Astrocyte of the spinal cord (primary cell): ENCODE measurements at places on chromosomes 3 and 15.

DNA sequence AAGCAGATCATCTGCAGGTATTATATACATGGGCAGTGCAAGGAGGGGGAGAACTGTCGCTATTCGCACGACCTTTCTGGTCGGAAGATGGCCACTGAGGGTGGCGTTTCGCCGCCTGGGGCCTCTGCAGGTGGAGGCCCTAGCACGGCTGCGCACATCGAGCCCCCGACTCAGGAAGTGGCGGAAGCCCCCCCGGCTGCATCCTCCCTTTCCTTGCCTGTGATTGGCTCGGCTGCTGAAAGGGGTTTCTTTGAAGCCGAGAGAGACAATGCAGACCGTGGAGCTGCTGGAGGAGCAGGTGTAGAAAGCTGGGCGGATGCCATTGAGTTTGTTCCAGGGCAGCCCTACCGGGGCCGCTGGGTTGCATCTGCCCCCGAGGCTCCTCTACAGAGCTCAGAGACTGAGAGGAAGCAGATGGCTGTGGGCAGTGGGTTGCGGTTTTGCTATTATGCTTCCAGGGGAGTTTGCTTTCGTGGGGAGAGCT, 639 bp downstream of the MKRN3 start:
- DNase-seq: peak; percentile 35

DNA sequence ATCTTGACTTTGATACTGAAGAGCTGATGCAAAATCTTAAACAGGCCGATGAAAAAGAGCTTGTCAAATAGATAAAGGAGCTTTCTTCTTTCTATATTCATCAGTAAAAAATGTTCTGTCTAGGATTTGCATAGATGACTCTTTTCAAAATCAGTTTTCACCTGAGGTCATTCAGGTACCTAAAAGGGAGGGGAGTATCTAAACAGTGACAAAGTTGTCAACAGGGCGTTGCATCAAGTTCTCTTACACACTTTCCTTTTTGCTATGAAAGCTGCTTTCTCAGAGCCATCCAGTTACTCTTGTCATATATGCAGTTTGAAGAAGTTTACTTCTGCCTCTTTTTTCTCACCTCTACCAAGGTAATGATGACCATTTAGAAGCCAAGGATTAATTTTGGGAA, 60.0 kb downstream of the AKAP13 start:
- DNase-seq: no peak

DNA sequence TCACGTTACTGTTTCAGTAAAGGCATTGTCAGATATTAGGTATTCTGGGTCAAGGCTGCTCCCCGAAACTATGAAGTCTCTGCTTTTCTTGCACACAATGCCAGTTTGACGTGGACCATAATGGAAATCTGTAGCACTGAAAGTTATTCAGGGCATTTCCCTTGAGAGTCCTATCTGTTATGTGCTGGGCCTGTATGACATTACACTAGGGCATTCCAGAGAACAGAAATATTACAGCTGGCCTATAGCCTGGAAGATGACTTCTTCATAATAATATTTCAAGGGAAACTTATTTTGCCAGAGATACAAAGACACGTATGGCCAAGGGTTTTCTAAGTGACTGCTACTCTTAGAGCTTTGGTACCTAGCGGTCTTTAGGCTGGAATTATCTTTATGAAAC, 613.6 kb upstream of the CBLB start:
- no peak for DNase-seq

DNA sequence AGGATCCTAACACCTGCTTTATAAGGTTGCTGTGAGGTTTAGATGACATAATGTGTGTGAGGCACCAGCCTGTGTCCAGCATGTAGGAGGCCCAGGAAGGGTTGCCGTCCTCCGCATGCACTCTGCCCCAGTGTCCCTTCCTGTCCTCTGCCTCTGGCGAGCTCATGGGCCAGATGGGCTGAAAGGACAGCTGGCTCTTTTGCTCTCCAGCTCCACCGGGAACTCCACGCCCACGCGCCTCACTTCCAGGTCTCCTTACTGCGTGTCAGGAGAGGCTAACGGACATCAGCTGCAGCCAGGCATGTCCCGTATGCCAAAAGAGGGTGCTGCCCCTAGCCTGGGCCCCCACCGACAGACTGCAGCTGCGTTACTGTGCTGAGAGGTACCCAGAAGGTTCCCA, 12.2 kb downstream of the MUC20 start:
- no peak for DNase-seq

- peak; percentile 53 for DNase-seq
Measured at GRCh38 chr3:178406206-178406605, 130.0 kb upstream of the KCNMB2 start.
